Right renal cortex interstitium (tissue), 3 donors: ENCODE measurements at places on chromosomes 13 and 19.

GRCh38 chr13:42567906-42568305 is 6.0 kb upstream of the TNFSF11 start:
- DNase-seq, result no peak

DNA sequence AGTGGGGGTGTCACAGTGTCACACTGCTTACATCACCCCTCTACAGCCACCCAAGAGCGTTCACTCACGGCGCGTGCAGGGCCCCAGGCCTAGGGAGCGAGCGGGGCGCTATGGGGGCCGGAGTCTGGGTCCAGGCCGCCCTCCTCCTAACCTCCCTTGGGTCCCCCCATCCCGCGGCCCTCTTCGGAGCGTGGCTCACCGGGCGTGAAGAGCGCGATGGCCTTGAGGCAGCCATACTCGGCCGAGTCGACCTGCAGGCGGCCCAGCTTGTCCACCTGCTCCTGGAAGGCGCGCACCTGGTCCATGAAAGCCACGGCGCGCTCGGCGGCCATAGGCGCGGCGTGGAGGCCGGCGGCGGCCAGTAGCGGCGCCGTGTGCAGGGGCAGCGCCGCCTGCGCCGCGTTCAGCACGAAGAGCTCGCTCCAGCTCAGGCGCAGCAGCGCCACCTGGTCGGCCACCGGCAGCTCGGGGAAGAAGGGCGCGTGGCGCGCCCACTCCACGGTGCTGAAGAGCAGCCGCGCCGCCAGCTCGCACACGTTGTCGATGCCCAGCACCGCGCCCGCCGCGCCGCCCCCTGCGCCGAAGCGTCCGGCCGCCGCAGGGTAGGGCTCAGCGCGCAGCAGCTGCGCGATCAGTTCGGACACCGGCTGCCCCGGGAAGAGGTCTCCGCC is 9.4 kb downstream of the OCEL1 start:
- no peak for DNase-seq

DNA sequence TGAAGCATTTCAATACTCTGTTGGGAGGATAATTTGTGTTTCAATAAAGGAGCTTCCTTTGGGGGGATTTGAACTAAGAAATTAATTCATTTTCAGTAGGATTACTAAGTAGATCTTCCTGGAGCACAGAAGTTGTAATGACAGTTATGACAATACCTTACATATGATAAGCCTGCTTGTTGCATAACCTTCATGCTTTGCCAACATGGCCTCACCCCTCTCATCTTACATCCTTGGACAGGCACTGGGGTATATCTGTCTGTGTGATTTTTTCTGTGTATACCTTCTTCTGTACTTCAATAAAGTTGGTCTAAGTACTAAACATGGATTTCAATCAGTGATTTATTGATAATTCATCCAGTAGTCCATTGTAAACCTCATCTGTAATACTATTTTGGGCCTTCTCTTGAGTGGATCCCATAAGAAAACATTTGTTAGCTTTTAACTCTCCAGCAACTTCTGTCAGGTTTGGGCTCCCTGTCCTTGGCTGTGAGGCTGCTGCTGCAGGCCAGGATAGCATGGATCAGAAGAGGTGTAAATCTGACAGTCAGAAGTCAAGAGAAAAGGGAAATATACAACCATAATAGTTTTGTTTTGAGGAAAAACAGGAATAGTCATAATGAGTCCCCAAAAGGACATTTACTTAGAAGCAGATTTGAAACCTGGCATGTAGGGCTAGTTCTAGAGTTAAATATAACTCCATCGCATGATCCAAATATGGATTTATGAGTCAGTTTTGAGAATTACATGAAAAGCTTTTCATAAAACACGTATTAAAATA is 422.2 kb downstream of the KLF5 start:
- no peak for DNase-seq

GRCh38 chr19:18796239-18796638 is 5.1 kb upstream of the COMP start:
- no peak for DNase-seq

GRCh38 chr13:97194479-97194878 is 27.7 kb upstream of the MBNL2 start:
- no peak for DNase-seq

GRCh38 chr13:53513226-53513625 is 484.6 kb downstream of the OLFM4 start:
- no peak for DNase-seq

DNA sequence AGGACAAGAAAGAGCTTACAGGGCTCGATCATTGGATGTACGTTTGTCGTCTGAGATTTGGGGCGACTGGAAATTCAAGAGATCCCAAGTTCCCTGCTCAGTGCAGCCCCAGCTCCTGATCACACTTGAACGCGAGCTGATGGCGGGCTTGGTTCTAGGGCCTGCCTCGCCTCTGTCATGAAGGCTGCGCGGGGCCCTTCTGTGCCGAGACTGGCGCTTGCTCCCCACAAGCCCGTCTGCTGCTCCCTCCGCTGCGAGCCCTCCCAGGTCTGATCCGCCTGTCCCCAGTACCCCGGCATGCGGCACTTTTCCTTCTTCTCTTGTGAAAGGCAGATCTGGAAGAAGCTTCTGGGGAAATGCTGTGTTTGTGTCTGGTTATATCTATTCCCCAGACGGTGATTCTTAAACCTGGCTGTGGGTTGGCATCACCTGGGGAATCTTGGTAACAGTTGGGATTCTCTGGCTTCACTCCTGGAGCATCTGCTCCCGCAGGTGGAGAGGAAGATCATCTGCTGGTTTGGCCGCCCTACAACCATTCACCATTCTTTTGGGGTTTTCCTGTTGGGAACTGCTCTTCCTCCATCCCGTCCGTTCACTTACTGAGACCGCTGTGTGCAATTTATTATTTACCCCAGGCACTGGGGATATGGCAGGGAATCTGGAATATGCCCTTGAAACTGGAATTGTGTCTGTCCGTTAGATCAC is 43.6 kb downstream of the SIPA1L3 start:
- no peak for DNase-seq

GRCh38 chr13:70310396-70311119 is 202.3 kb upstream of the KLHL1 start:
- peak; percentile 32 for DNase-seq

GRCh38 chr19:5680084-5680436 is 256 bp downstream of the MICOS13 start:
- no peak for DNase-seq

GRCh38 chr13:30895773-30896172 is 10.3 kb upstream of the MEDAG start:
- no peak for DNase-seq

DNA sequence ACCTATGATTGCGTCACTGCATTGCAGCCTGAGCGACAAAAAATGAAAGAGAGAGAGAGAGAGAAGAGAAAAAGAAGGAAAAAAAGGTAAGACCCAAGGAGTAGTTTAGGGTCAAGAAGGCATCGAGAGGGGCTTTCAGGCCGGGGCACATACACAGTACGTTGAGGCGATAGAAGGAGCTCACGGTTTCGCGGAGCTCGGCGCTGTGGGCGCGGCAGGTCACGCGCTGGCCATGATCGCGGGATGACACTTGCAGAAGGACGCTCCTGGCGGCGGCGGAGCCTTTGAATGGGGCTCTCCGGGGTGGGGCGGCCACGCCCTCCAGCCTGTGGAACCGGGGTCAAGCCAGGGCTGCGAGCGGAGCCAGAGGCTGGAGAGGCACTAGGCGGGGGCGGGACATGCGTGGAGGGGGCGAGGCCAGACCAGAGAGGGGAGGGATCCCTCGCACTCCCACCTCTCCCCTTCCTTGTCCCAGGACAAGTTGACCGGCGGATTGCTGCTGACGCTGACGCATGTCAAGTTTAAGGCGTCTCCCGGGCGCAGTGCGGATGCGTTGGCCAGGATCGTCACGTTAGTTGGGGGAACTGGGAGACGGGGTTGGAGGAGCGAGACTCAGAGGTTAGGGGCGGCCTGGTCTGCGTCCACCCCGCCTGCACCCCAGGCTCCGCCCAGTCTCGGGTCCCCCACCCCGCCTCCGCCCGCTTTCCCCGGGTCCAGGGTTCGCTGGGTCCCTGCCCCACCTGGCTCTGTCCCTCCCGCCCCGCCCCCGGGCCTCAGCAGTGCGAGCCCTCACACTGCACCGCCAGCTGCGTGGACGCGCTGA is 6.9 kb downstream of the NPHS1 start:
- DNase-seq, result no peak

- DNase-seq, result no peak
These were observed 2.3 kb downstream of the ADGRE2 start for GRCh38 chr19:14775869-14776586.

- DNase-seq, result no peak
These were observed 45.1 kb upstream of the SPRY2 start for GRCh38 chr13:80386002-80386401.

- DNase-seq, result no peak
These were observed 2.5 kb upstream of the PLEKHF1 start for GRCh38 chr19:29662604-29663404.

DNA sequence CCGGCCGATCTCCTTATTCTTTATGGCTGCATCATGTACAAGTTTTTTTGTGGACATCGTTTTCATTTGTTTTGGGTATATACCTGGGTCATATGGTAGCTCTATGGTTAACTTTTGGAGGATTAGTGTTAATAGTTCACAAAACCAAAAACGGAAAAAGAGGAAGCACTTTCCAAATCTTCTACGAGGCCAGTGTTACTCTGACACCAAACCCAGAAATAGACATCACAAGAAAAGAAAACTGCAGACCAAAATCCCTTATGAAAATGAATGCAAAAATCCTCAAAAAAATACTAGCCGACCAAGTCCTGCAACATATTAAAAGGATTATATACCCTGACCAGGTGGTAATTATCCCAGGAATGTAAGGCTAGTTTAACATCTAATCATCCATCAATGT is 29.8 kb downstream of the ADGRE2 start:
- no peak for DNase-seq
